ENCODE measurements at places on chromosomes 16 and 17.

DNA sequence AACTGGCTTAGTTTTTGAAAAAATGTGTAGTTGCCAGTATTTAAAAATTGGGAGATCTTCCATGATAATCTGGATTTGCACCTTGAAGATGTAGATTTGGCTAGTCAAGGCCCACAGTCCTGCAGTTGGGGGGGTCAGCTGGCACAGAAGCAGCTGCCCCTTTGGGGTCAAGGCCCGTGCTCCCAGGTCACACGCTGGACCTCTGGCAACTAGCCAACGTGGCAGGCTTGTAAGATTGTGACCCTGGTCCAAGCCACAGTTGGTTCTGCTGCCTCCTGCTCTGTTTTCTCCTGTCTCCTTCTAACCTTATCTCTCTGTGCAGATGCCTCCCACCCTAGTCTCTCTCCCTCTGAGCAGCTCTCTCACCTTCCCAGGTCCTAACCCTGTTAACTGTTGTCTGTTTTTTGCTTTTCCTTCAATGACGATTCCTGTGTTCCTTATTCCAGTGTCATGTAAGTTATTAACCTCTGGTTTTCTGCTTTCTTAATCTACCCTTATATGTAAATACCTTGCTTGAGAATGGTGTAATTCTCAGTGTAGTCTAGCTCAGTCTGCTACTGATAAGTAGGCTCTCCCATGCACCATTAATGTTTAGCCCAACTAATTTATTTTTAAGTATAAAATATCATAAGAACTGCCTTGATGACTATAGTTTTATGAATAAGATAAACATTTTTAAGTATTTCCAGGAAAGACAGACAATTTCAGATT is 27.9 kb downstream of the CLEC16A start:
- DNase-seq = no peak

- DNase-seq = no peak
Measured at GRCh38 chr17:34141590-34141989, 113.5 kb upstream of the CCL2 start.

- DNase-seq = no peak
Measured at GRCh38 chr16:11047939-11048800, 103.8 kb downstream of the CLEC16A start.

DNA sequence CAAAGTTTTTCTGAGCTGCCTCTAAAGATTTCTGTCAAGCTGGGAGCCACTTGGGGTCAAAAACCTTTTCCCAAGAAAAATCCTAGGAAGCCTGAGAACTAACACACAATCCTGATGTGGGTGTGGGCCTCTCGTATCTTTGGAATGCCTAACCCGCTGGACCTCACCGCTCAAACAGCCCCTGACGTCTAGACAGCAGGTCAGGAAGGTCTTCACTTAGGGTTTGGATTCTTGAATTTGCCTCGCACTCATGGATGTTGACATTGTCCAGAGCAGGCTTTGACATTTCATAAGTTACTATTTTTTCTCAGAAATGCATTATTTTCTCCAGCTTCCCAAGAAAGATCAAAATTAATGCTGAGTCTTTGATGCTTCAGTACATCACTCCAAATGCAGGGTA is 18.9 kb downstream of the TEX2 start:
- no peak for DNase-seq

DNA sequence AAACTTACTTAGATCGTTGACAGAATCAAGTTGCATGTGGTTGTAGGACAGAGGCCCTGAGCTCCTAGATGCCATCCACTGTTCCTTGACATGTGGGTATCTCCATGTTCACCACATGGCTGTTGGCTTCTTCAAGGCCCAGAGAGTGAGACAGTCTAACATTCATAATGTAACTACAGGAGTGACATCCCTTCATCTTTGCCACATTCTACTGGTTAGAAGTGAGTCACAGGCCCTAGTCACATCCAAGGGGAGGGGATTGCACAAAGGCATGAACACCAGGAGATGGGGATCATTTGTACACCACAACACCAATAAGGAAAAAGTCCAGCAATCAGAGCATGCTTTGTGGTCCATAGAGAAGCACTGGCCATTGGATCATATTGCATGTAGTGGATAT is 56.6 kb downstream of the WSCD1 start:
- DNase-seq = no peak

- DNase-seq = peak; percentile 83
Measured at GRCh38 chr17:45940826-45941225, 46.5 kb downstream of the MAPT start.

DNA sequence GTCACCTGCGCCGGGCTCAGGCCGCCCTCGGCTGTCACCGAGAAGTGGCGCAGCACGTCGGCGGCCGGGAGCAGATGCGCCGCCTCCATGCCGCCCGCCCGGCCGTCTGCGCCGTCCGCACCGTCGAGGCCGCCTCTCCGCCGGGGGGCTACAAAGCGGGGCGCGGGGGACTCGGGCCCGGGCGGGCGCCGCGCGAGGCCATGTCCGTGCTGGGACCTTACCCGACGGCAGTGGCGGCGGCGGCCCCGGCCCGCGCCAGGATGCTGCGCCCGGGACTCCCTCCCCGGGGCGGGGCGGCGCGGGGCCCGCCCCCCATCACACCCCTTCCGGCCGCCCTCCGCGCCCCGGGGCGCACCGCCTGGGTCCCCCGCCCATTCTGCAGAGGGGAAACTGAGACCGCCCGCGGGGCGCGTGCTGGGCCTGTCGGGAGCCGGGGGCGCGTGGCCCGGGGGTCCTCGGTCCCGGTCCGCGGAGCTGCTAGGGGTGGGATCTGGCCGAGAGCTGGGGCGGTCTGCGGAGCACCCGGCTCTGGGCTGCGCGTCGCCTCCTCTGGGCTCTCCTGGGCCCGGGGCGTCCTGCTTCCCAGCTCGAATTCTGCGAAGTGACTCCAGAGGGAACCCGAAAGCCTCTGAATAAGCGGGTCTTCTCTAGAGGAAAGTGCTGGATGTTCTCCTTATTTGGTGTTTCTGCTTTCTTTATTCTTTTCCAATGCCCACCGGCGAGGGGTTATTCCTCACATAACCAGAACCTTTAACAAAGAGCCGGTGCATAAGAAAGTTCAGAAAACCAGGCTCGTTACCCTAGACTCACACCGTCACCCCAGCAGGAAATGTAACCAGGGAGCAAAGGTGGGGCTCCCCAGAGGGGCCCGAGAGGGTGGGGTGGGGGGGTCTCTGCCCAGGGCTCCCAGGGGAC is at the start of gene ATP2A3:
TSS of gene ATP2A3 (minus strand) at position 235 of the 915 bp plus-strand sequence. CDS start at position 89, 146 bp downstream.
- DNase-seq = no peak

DNA sequence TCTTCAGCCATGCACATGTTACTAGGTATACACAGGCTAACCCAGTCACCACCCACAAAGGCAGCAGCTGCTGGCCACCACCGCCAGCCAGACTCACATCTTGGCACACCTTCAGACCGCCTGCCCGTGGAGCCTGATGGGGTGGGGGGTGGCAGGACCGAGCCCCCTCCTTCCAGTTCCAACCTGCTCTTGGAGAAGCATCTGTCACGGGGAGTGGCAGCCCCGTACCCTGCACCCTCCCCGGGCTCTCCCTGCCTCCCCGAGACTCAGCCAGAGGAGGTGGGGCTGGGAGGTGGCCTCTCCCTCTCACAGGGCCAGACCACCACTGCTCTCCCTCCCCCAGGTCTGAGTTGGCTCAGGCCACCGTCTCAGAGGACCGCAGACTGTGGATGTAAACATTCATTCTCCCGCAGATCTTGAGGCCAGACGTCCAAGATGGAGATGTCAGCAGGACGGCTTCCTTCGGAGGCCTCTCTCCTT is 11.3 kb upstream of the RBFOX3 start:
- DNase-seq = no peak
